ENCODE measurements at places on chromosomes 6 and 20. TPM values are rescaled to one million over a fixed set of nuclear protein-coding genes. Genes with fewer than 3 reads are reported as not detected.

Gene SLC22A1
- total RNA-seq = 0.21 TPM

Gene CHRNA4
- total RNA-seq = not detected

Gene CLVS2
- not detected for total RNA-seq

Gene GMDS
- total RNA-seq = 20.5 TPM

Gene FOXC1
- 0.21 TPM for total RNA-seq

Gene SGK2
- 0.52 TPM for total RNA-seq

Gene MAN1A1
- 14.2 TPM for total RNA-seq

Gene SIRPB2
- total RNA-seq = 0.78 TPM

Gene SMOC2
- total RNA-seq = not detected

- no peak overlapping the region for H3K4me3 ChIP-seq
- no peaks in the 10 kb centered on the region for H3K4me1 ChIP-seq
- no peak overlapping the region for H3K27ac ChIP-seq
- H3K27me3 ChIP-seq = peaks cover 18% of the 10 kb centered on the region
- no peaks in the 10 kb centered on the region for H3K36me3 ChIP-seq
These were observed 35.1 kb upstream of the UNC93A start for GRCh38 chr6:167255918-167256553.

DNA sequence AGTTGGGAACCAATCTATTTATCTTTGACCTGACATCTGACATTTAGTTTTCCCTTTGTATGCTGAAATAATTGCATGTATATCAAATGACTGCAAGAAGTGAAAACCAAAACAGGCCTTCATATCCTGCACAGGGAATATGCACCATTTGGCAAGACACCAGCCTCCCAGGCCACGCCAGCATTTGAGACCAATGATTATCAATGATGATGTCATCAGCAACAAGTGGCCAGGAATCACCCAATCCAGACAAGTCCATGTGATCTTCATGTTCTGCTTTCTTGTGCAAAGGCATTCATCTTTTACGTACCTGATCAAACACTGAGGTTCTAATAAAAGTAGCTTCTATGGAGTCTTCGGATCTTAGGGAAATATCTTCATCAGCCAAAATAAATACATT, 107.4 kb upstream of the TENT5A start:
- H3K27ac ChIP-seq = no peak overlapping the region
- no peak for DNase-seq
- no peaks in the 10 kb centered on the region for H3K27me3 ChIP-seq
- no peak overlapping the region for H3K4me3 ChIP-seq
- H3K36me3 ChIP-seq = no peaks in the 10 kb centered on the region

DNA sequence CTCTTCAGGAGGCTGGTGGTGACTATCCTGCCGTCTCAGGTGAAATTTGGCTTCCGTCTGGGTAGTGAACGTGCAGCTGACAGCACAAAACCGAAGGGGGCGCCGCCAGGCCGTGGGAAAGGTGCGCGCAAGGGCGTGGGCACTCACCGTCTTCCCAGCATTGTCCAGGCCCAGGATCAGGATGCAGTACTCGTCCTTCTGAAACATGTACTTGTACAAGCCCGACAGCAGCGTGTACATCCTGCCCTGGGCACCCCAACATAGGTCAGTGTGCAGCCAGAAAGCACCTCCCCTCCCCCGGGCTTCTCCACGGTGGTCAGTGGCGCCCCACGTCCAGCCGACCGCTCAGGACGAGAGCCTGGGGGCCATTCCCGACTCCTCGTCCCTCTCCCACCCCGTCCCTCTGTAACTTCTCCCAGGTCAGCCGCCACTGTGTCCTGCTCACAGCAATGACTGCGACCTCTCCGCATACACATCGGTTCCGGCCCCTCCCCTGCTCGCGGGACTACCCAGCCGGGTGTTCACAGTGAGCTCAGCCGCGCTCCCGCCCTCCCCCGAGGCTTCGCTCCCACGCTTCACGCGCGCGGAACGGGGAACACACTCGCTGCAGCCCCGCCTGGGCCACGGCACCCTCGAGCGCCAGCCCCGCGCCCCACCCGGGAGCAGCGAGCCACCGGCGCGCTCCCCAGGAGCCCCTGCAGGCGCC, 771 bp downstream of the ARFRP1 start:
- peaks cover 2% of the 10 kb centered on the region for H3K36me3 ChIP-seq
- DNase-seq = peak; percentile 53
- peak overlapping the region; percentile 88 for H3K27ac ChIP-seq
- no peaks in the 10 kb centered on the region for H3K27me3 ChIP-seq
- peaks cover 29% of the 10 kb centered on the region for H3K4me1 ChIP-seq
- H3K4me3 ChIP-seq = peak overlapping the region; percentile 89

GRCh38 chr6:133964052-133964451, 11.0 kb downstream of the TBPL1 start:
- H3K27me3 ChIP-seq = no peaks in the 10 kb centered on the region
- no peaks in the 10 kb centered on the region for H3K36me3 ChIP-seq
- H3K4me1 ChIP-seq = peaks cover 53% of the 10 kb centered on the region
- peak overlapping the region; percentile 29 for H3K27ac ChIP-seq

DNA sequence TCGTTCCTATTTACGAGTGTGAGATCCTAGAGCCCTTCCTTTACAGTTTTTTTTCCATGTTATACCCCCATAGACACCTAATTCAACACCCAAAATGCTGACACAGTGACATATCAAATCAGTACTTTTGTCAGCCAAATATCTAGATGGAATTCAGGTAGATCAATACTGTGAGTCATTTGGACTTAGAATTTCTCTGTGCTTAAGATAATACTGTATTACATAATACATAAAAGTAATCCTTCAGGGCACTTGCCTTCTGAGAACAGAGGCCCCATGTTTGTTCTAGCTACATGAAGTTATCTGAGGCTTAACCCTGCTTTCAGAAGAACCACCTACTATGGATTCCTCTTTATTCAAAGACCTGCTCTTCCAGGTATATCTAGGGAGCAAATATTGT, 623.1 kb downstream of the PHF3 start:
- no peaks in the 10 kb centered on the region for H3K4me1 ChIP-seq
- H3K27ac ChIP-seq = no peak overlapping the region
- H3K27me3 ChIP-seq = no peaks in the 10 kb centered on the region
- no peak for DNase-seq

DNA sequence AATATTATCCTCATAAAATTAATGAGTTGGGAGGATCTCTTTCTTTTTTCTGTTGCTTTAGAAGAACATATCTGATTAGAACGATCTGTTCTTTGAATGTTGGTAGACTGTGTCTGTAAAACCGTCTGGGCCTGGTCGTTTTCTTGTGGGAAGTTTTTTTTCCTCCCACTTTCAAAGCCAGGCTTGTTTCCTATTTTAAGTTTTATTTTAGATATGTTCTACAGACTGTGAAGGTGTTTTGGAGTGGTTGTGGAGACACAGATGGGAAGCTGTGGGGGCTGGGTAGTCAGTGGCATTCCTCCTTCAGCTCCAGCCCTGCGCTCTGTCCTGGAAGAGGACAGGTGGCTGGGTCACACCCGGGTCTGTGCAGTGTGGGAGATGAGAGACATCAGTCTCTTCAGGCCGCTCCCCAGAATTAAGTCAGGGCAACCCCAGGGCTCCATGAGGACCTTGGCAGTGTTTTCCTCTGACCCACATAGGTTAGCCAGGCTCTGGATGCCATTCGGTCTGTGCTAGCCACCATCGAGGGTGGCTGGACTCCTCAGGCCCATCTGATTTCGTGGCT, 92.0 kb upstream of the SCP2D1 start:
- H3K4me3 ChIP-seq = no peak overlapping the region
- DNase-seq = no peak
- no peak overlapping the region for H3K27ac ChIP-seq
- H3K36me3 ChIP-seq = no peaks in the 10 kb centered on the region
- H3K27me3 ChIP-seq = no peaks in the 10 kb centered on the region

DNA sequence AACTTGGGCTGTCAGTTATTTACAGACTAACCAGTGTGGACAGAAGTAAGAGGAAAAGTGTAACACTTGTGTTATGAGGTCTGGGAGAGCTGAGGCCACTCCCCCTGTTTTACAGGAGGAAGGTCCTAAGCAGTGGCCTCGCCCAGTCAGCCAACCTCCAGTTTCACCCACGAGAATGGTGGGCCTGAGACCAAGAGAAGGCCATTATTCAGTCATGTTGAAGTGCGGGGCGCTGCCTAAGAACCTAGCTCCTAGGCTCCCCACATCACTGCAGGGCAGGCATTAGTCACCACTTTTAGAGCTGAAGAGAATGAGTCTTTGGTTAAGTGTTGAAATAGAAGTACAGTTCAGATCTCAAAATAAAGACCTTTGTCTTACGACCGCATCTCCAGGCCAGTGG, 27.9 kb downstream of the CDYL start:
- peaks cover 47% of the 10 kb centered on the region for H3K4me1 ChIP-seq
- no peaks in the 10 kb centered on the region for H3K36me3 ChIP-seq
- no peak overlapping the region for H3K4me3 ChIP-seq
- no peaks in the 10 kb centered on the region for H3K27me3 ChIP-seq
- H3K27ac ChIP-seq = peak overlapping the region; percentile 80

- no peak overlapping the region for H3K27ac ChIP-seq
- H3K4me3 ChIP-seq = no peak overlapping the region
- peaks cover 3% of the 10 kb centered on the region for H3K36me3 ChIP-seq
- peaks cover 6% of the 10 kb centered on the region for H3K27me3 ChIP-seq
- no peak for DNase-seq
- peaks cover 3% of the 10 kb centered on the region for H3K4me1 ChIP-seq
These were observed 84.3 kb upstream of the ESR1 start for GRCh38 chr6:151723152-151723551.

- peaks cover 3% of the 10 kb centered on the region for H3K36me3 ChIP-seq
- no peaks in the 10 kb centered on the region for H3K27me3 ChIP-seq
- peak overlapping the region; percentile 86 for H3K27ac ChIP-seq
These were observed 88.4 kb downstream of the HFE start for GRCh38 chr6:26175428-26176181.

DNA sequence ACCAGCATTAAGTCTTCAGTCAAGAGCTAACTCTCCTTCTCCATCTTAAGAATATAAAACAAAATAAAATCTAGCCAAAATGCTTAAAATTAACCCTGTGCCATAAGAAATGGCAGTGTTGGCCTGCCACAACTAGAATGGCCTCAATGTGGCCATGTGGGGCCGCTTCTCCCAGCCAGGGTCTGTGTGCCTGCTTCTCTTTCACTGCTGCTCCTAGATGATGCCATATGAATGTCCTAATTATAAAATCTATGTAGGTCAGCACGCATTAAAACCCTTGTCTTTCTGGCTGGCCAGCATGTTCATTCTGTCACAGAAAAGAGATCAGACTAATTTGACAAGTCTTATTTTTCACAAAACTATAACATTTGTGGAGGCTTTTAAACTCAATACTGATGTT, 102.6 kb downstream of the C6orf118 start:
- H3K27me3 ChIP-seq = no peaks in the 10 kb centered on the region
- H3K4me3 ChIP-seq = no peak overlapping the region
- H3K36me3 ChIP-seq = no peaks in the 10 kb centered on the region
- no peak for DNase-seq

DNA sequence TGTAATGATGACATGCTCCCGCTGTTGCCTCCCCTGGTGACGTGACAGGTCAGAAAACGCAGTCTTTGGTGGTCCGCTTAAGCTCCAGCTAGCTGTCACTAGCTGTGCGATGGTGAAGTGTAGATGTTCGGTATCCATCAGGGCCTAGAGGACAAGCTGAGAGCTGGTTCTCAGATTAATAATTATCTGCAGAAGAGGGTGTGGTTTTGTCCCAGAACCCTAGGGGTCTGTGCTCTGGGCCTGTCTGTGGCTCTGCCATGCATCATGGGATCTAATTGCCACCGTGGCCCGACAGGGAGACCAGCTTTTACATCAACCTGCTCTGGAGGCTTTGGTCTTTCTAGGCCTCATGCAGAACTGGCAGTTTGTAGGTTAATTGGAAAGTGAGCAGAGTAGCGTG, 34.1 kb downstream of the ERMARD start:
- H3K36me3 ChIP-seq = no peaks in the 10 kb centered on the region
- H3K4me3 ChIP-seq = no peak overlapping the region
- no peak overlapping the region for H3K27ac ChIP-seq
- no peaks in the 10 kb centered on the region for H3K27me3 ChIP-seq
- H3K4me1 ChIP-seq = peaks cover 10% of the 10 kb centered on the region

DNA sequence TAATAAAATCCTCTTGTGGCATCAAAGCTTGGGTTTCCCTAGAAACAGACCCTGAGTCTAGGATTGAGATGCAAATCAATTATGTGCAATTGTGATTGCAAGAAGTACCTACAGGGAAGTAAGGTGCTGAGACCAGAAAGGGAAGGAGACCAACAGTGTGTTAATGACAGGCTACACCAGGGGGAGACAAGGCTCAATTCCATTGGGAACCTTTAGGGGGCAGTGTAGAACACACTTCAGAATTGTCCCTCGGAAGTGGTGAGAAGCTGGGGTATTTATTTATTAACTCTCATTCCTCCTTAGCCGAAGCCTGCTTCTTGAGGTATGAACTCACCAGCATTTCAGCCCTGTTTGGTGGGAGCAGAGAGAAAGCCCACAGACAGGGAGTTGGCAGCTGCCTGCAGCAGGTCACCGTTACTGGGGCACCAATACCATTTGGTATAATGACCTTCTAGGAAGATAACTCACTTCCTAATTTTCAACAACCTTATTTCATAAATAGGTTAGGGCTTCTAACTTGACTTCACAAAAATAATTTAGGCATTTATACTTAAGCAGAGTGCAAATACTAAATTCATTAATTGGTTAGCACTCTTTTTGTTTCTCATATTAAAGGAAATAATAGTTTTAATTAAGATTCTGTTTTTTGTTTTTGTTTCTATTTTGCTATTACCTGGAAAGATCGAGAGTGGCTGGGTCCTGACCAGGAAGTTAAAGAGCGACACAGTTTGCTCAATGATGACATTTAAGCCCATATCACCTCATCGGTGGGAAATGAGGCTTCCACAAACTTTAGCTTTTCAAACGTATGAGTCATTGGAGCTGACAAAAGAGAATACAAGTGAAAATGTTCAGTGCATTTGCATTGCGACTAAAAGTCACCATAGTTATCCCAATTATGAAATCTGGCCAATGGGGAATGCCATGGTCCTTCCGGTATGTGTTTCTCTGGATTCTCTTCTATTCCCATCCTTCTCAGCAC, 94.8 kb downstream of the BTBD3 start:
- no peak overlapping the region for H3K4me3 ChIP-seq
- no peak for DNase-seq
- no peaks in the 10 kb centered on the region for H3K4me1 ChIP-seq
- no peaks in the 10 kb centered on the region for H3K27me3 ChIP-seq

DNA sequence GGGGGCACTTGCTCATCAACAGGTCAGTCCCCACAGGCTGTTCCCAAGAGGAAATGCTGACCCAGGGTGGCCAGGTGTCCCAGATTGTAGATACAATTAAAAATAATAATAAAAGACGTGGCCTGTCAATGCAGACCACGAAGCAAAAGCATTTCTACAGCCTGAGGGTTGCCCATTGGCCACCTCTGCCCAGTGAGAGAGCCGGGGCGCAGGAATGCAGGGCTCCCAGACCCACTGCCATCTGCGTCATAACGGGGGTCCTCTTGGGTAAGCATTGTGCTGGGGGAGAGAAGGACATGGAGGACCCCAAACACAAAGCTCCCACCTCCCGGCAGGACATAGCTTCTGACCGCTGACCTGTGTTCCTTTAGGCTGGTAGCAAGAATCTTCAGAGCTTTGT, 22.9 kb upstream of the AFDN start:
- peaks cover 11% of the 10 kb centered on the region for H3K36me3 ChIP-seq
- no peak overlapping the region for H3K27ac ChIP-seq
- DNase-seq = no peak
- H3K4me1 ChIP-seq = peaks cover 2% of the 10 kb centered on the region
- H3K4me3 ChIP-seq = no peak overlapping the region

Data from T-helper 17 cell (primary cell).